Germinal center (tissue), 1 donor: ENCODE measurements at places on chromosomes 7 and 10.

GRCh38 chr7:113013761-113014449 is 72.7 kb downstream of the GPR85 start:
- no peak for DNase-seq

DNA sequence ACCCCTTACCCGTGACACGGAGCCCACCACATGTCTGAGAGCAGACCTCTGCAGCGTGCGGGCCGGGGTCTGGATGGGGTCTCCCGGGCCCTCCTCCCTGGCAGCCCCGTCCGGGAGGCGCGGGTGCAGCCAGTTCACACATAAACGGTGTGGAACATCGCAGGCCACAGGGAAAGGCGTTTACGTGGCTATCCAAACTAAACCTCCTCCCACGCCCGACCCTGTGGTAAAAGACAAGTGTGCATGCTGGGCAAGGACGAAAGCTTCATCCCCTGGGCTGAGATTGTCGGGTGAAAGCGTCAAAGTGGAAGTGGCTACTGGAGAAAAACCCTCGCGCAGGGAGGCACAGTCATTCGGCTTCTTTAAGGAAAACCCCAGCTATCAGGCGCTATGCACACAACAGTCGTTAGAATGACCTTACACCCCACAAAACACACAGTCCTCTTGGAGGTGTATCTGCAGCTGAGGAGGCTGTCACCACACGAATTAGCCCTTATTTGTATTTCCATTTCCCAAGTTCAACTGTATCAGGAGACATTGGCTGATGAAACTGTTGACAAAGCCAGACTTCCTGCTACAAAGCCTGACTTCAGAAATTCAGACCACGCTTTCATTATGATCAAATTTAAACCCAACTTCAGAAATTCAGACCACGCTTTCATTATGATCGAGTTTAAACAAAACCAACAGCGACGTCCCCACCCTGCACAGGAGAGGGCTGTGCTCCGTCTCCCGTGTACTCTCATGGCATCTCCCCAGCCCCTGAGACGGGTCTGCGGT is 15.3 kb downstream of the GPER1 start:
- peak; percentile 25 for DNase-seq

- DNase-seq = no peak
Measured at GRCh38 chr10:48762064-48763042, 77.7 kb downstream of the WDFY4 start.

- DNase-seq = no peak
Measured at GRCh38 chr7:128019288-128019687, 11.9 kb downstream of the LRRC4 start.

DNA sequence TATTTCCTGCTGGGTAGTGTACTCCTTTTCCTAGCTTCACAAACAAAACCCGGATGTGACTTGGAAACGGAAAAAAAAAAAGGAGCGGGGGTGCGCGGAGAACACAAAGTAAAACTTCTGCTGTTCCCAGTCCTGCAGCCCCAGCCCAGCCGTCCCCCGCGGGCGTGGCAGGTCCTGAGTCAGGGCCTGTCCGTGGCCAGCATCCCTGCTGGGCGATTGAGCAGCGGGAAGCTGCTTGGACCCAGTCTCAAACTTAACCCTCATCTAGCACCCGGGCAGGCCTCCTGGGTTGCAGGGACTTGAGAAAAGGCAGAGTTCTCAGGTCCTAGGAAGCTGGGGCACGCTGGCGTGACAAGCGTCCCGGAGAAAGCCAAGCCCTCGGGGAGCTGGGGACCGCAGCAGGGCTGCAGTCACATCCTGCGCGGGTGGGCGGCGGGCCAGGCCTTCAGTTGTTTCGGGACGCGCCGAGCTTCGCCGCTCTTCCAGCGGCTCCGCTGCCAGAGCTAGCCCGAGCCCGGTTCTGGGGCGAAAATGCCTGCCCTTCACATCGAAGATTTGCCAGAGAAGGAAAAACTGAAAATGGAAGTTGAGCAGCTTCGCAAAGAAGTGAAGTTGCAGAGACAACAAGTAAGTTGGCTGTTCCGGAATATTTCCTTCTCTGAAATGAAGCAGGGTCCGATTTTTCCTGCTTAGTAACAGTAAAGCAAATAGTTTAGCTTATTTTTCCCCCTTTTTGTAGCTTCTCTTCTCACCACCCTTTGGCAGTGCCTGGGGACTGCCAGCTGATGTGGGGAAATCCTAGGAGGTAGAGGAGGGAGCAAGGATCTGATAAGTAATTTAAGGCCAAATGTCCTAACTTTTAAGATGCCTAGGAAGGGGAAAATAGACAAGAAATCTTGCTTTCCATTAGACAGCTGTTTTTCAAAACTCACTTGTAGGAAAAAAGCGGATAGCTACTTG is at the start of gene GNG11:
Gene GNG11, plus strand, starts transcription at position 129 of the 960 bp plus-strand sequence. Its CDS starts 403 bp downstream, at position 532.
- DNase-seq = peak; percentile 4

DNA sequence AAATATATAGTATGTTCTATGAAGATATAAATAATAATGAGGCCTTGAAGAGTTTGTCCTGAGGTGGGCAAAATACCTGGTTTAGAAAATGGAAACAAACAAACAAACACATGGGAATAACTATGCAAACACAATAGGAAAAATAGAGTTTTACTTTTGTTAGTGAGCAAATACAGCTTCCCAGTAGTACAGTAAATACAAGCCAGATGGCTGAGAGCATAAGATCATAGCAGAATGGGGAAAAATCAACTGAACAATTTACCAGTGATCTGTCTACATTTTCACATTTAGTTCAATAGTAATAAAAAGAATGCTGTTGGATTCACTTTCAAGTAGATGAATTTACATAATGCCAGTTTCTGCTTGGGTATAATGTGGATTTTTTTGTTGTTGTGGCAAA is 45.1 kb downstream of the ADD3 start:
- DNase-seq = no peak

GRCh38 chr10:122244001-122244975 is 26.8 kb upstream of the BTBD16 start:
- DNase-seq = no peak

DNA sequence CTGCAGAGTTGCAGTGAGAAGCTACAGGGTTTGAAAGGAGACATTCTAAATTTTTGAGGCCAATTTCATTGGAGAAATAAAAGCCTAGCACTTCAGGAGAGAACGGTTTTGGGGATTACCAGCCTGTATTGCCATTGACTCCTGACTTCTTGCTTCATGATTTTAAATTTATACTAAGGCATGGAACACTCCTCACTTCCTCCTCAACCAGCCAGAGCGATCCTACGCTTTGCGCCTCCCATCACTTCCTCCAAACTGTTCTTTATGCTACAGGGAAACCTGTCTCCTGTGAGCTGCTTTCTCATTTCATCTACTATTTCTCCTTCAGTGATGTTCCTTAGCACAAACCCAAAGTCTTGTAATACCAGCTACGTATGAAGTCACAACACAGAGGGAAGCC is 495.1 kb downstream of the SUGCT start:
- no peak for DNase-seq

GRCh38 chr10:104250371-104250770 is 4.3 kb upstream of the GSTO1 start:
- DNase-seq = no peak

GRCh38 chr10:91575044-91575610 is 57.7 kb downstream of the PPP1R3C start:
- no peak for DNase-seq

GRCh38 chr10:95440756-95441546 is 120.2 kb downstream of the SORBS1 start:
- no peak for DNase-seq

DNA sequence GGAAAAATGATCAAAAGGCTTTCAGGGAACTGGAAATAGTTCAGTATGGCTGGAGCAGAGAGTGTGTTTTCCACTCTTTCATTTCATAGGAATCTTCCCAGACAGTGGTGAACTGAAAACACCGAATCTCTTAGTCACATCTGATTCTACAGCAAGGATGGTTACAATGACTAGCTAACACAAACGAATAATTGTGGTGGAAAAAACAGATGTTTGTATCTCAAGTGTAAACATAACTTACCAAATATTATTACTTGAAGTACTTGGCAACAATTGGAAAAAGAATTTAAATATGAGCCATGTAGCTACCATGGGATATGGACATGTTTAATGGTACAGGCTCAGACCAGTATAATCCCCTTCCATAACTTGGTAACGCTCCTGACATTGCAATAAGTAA is 21.1 kb upstream of the BPGM start:
- no peak for DNase-seq

- DNase-seq = no peak
Measured at GRCh38 chr7:88951826-88952225, 156.3 kb upstream of the TEX47 start.

DNA sequence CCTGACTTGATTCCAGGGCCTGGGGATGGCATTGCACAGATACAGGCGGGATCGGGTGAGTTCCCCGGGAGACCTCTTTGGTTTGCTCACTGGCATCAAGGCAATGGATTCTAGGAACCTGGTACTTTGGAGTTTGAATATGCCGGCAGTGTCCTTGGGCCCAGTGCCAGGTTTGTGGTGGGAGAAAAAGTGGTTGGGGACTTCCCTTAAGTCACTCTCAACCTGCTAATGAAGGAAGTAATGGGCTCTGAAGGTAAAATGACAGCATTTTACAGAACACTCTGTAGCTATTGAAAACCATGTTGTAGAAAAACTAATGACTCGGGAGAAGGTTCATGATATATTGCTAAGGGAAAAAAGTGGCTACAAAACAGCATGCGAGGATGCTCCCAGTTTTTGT is 129.9 kb downstream of the CFAP58 start:
- no peak for DNase-seq

GRCh38 chr7:137626469-137627067 is 220.2 kb downstream of the DGKI start:
- DNase-seq = peak; percentile 49

- no peak for DNase-seq
Measured at GRCh38 chr10:128916383-128916782, 550.7 kb upstream of the MGMT start.

DNA sequence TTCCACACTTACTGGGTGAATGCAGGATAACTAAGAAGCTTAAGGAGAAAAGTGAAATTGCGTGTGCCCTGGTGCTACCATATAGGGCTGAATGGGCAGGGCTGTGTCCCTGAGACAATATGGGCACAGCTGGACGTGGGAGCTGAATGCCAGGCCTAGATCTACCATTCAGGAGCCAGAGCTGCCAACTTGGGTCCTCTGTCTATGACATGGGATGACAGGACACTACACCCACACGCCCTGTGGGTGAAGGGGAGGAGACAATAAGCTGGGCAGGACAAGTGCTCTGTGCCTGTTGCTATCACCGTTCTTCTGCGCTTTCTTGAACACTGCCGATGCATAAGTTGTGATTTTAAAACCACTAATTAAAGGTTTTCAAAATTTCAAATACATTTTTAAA is 293.9 kb downstream of the TNS3 start:
- DNase-seq = no peak

DNA sequence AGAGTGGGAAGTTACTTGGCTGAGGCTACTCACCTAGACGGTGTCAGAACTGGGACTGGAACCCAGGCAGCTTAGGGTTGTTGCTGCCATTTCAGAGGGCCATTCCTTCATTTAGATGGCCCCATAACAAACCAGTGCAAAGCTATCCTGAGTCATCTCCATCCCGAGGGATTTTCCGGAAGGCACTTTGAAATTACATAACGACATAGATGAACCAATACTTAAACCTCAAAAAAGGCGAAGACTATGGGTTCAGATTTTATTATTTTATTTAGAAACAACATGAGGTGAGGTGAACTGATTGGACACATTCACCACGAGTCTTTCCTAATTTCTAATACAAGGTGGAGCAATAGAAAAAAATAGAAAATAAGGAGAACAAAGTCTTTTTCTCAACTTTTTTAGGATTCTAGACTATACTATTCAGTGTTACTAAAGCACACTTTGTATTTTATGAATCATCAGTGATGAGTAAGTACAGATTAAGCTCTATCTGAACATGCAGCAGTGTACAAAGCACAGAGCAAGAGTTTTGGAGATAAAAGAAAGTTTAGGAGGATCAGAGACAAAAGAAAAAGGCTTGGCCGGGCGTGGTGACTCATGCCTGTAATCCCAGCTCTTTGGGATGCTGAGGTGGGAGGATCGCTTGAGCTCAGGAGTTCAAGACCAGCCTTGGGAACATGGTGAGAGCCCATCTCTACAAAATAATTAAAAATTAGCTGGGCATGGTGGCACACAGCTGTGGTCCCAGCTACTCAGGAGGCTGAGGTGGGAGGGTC is 79.5 kb upstream of the SVIL start:
- DNase-seq = no peak

GRCh38 chr7:35584990-35585389 is 109.9 kb downstream of the HERPUD2 start:
- DNase-seq = no peak

- DNase-seq = no peak
Measured at GRCh38 chr10:26809973-26810372, 50.8 kb downstream of the ABI1 start.

GRCh38 chr10:89609833-89610346 is 35.2 kb downstream of the PANK1 start:
- no peak for DNase-seq

DNA sequence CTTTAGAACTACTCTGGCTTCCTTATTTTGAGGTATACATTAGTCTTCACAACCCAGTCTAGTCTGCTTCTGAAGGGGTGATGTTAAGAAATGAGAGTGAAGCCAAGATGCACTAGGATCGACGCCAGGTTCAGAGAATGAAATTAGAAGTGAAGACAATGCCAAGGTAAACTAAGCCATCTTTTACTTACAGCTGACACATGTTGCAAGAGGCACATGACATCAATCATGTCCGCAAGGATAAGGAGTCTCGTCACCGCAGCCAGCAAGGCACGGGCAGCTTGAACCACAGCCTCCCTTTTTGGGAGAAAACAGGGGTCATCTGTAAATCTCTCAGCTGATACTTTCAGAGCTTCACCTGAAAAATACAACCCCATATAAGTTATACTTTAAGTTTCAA is 156.7 kb downstream of the CTNNA3 start:
- no peak for DNase-seq
